ENCODE measurements at places on chromosomes 11 and 22. TPM values are rescaled to one million over a fixed set of nuclear protein-coding genes. Genes with fewer than 3 reads are reported as not detected.

The YAP1 gene
- total RNA-seq, result 251 TPM

The RASGRP2 gene
- total RNA-seq, result not detected

The SLC6A5 gene
- total RNA-seq, result not detected

The PKP3 gene
- total RNA-seq, result 2.2 TPM

The GSTP1 gene
- 947 TPM for total RNA-seq

The DUSP8 gene
- 0.28 TPM for total RNA-seq

The LAYN gene
- 92.5 TPM for total RNA-seq

The RAB36 gene
- 2.5 TPM for total RNA-seq

The OR51I1 gene
- not detected for total RNA-seq

The TSSK2 gene
- total RNA-seq, result not detected

The NXPE1 gene
- not detected for total RNA-seq

The BTBD18 gene
- not detected for total RNA-seq

The NXPE4 gene
- total RNA-seq, result not detected

The ACTN3 gene
- total RNA-seq, result under 0.01 TPM

The PLEKHA7 gene
- not detected for total RNA-seq

The CRYBB2 gene
- total RNA-seq, result not detected

The UBQLN3 gene
- total RNA-seq, result not detected

The ST14 gene
- not detected for total RNA-seq

The EFEMP2 gene
- 69.2 TPM for total RNA-seq

The GNAZ gene
- 1.9 TPM for total RNA-seq

The CRACR2B gene
- 0.54 TPM for total RNA-seq

Measured in IMR-90 (cell line).